ENCODE measurements at places on chromosomes 16 and 17.
A peak's percentile ranks its signal among the peaks of the same experiment; 100 is the strongest.

- no peak for DNase-seq
Measured at GRCh38 chr16:1647856-1648255, 30.2 kb upstream of the JPT2 start.

DNA sequence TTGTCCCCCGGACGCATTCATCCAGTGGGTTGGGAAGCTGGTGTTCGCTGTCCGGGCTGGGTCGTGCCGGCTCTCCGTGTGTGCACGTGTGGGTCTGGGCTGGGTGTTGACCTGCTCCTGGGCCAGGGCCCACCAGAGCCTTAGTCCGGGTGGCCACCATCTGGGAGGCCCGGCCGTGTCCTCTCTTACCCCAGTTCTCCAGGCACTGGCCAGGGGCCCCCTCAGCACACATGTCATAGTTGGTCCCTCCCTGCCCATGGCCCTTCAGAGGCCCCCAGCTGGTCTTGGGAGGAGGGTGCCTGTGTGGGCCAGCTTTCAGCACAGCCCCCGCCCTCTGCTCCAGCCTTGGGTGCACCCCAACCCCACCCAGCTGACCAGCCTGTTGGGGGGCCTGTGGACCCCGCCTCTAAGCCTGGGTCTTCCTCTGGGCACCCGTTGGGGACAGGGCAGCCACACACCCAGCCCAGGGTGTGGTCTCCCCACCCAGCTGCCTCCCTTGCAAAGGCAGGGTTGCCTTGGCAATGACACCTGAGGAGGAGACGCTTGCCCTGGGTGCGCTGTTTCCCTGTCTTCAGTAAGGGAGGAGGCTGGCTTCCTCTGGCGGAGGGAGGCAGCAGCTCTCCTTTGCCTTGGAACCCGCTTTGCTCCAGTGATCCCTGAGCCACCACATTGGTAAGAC, 77.4 kb downstream of the JPH3 start:
- DNase-seq = no peak

DNA sequence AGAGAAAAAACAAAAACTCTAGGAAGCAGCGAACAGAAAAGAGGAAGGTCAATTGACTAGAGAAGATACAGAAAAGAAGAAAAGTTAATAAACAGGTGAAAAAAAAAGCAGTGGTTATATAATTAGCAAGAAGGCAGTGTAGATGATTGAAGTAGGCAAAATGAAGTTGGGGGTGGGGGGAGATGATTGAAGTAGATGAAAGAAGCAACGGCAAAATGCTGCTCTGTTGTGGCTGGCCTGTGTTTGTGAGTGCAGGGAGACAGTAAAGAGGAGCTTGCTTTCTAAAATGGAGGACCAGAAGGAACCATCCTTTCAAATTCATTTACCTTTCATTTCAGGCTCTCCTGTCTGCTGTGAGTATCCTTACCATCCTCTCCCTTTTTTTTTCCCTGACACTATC, 3.6 kb downstream of the EVI2B start:
- no peak for DNase-seq

DNA sequence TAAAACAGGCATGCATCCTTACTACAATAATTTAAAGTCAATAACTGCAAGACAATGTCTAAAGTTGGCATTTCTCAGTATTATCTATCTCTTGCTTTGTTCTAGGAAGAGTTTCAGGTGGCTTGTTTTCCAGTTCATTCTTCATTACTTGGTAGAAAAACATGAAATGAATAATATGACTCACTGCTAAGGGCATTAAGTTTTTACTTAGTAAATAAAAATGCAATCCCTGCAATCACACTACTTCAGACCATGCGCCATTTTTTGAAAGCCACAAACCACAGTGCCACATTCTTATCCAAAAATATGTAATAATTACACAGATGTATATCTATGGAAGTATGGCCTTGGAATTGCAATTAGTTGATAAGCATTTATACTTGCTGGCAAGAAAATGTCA, 55.4 kb downstream of the CREBBP start:
- DNase-seq = no peak

DNA sequence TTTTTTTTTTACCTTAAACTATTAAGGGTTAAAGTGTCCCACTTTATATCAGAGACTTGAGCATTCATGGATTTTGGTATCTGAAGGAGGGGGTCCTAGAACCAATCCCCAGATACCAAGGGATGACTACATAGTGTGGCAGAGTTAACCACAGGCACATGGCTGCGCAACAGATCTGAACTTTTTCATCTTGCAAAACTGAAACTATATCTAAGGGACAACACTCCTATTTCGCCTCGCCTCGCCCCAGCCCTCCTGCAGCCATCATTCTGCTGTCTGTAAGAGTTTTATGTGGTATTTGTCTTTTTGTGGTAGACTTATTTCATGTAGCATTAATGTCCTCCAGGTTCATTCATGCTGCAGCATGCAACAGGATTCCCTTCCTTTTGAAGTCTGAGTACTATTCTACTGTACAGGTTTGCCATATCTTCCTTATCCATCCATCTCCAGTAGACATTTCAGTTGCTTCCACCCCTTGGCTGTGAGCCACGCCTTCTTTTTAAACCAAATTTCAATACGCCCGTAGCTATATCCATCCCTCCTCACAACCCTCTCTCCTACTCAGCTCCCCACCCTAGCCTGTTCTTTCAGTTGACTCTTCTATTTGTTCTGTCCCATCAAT, 53.2 kb downstream of the AMFR start:
- DNase-seq = no peak

- no peak for DNase-seq
Measured at GRCh38 chr16:84047626-84048025, 5.0 kb upstream of the SLC38A8 start.

DNA sequence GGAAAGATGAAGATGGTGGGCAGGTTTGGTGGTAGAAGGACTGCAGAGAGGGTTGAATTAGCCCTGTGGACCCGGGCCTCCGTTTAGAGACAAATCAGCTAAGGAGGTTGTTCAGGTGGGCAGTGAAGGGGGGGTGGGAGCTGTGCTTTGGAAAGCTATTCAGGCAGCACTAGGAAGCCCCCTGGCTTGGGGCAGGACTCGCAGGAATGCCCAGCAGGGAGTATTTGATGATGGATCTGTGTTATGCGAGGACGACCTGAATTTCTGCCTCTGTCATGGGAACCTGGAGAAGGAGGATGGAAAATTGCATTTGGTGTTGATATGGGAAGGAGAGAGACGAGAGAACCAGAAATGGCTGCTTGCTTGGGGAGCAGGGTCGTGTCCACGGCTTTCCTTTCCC, 3.5 kb downstream of the SPDYE4 start:
- DNase-seq = peak; percentile 34
